ENCODE measurements at places on chromosomes 16 and 17.
A peak's percentile ranks its signal among the peaks of the same experiment; 100 is the strongest.

GRCh38 chr17:48678141-48678971, 44.0 kb downstream of the PRAC1 start:
- DNase-seq: peak; percentile 86

GRCh38 chr17:55462711-55463110, 41.1 kb upstream of the MMD start:
- DNase-seq: no peak

DNA sequence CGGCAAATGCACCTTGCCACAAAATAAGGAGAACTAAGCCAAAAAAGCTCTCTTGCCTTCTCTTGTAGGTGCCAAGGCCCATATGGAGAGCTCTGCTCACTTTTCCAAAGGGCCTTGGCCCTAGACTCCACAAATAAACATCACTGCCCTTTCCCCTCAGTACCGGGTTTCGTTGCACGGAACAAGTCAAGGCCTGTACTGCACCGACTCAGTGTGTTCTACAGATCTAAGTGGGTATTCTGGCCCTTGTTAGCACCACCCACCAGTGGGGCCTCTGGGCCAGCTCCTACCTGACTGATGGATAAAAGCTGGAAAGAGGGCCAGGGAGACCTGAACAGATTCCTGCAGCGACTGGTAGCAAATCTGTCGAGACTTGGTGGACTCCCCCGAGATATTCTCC, 43.7 kb upstream of the GSG1L start:
- no peak for DNase-seq

GRCh38 chr16:56108724-56109123, 82.6 kb upstream of the GNAO1 start:
- DNase-seq: no peak

- DNase-seq: no peak
These were observed 3.7 kb downstream of the SAP30BP start for GRCh38 chr17:75670868-75671267.

DNA sequence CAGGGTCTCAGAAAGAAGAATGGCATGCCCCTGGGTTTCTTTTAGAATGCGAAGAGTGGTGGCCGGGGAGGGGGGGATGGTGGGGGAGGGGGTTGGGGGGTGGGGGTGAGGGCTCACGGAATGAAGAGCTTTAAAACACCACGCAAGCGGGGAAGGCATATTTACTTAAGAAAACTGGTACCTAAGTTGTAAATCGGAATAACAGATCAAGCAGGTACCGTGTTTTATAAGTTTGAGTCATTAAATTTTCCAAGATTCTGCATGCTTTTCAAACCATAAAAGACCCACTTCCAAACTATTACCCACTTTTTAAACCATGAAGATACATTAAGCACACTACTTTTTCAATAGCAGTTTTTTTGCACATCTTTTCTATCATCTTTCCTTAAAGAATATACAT, 130.2 kb downstream of the STX8 start:
- DNase-seq: no peak

DNA sequence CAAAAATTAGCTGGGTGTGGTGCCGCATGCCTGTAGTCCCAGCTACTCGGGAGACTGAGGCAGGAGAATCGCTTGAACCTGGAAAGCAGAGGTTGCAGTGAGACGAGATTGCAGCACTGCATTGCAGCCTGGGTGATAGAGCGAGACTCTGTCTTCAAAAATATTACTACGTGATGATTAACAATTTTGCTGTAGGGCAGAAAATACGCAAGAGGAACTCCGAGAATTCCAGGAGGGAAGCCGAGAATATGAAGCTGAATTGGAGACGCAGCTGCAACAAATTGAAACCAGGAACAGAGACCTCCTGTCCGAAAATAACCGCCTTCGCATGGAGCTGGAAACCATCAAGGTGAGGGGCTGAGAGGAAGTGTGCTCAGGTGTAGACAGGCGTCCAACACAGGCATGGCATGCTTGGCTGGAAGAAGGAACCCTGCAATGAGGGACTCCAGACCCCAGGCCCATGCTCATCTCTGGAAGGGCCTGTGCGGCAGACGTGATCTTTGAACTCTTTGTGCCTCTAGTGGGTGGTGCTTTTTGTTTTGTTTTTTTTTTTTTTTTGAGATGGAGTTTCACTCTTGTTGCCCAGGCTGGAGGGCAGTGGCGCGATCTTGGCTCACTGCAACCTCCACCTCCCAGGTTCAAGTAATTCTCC, 17.2 kb downstream of the NDE1 start:
- DNase-seq: no peak

Data from neural progenitor cell (in vitro differentiated cells).